ENCODE measurements at places on chromosomes 2 and 18.

DNA sequence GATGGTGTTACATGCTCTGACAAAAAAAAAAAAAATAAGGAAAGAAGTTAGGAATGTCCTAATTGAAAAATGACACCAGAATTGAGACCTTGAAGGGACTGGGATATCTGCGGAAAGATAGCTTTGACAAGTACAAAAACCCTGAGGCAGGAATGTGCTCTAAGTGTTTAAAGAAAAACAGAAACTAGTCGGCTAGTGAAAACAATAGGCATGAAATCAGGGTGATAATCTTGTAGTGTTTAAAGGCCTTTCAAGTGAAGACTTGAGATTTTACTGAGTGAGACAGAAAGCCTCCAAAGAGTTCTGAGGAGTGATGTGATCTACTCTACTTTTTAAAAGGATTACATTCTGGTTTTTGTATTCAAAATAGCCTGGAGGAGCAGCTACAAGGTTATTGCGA is 107.4 kb downstream of the COBLL1 start:
- no peak for DNase-seq

DNA sequence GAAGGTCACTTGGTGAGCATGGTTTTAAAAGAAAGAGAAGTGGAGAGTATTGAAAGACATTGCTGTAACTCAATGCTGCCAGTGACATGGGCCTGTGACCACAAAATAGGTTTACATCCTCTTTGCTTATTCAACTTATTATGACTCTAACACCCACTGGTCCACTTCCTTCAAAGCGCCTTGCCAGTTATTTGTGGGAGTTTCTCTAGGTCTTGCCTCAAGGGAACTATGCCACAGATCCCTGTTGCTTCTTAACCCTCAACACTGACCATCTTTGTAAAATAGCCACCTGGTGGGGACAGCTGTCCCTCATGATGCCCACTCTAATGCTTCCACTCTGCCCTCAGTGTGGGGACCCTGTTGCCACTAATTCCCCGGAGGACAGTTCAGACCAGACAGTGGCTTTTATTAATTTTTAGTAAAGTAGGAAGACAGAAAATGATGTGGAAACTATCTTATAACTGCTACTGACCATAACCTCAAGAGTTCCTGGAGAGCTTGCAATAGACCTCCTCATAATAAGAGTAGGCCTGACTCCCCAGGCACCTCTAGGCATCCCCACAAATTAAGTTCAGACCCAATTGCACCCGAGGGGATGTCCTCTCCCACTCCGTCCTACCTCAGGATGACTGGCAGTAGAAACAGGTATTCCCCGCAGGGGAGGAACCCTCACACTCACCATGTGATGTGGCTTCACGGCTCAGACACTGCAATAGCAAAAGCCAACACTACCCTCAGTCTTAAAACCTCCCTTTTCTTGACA is 31.3 kb upstream of the SLC25A52 start:
- DNase-seq: no peak

DNA sequence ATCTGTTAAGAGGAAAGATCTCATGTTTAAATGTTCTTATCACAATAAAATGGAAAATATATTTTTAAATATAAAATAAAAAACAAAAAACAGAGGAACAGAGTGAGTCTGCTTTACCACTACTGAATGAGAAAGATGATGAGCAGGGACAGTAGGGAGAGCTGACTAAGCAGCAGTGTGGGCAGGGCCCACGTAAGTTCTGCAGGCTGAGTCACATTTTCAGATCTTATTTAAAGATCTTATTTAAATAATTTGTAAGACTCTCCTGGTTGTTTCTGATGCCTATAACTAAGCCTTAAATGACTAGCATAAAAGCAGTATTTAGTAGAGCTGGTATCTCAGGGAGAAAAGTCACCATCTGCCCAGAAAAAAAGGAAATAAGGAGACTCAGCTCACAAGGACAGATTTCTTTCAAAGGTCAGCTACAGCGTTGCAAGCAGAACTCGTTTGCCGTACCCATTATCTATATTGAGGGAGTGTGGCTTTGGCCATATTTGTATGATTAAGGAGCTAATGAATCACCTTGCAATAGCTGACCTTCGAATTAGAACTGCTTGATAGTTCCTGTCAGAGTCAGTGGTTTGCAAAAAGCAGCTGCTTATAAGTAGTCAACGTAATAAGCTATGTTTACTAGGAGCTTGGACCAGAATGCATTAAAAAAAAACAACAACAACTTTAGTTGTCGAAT is 322.1 kb upstream of the CHAC2 start:
- no peak for DNase-seq

DNA sequence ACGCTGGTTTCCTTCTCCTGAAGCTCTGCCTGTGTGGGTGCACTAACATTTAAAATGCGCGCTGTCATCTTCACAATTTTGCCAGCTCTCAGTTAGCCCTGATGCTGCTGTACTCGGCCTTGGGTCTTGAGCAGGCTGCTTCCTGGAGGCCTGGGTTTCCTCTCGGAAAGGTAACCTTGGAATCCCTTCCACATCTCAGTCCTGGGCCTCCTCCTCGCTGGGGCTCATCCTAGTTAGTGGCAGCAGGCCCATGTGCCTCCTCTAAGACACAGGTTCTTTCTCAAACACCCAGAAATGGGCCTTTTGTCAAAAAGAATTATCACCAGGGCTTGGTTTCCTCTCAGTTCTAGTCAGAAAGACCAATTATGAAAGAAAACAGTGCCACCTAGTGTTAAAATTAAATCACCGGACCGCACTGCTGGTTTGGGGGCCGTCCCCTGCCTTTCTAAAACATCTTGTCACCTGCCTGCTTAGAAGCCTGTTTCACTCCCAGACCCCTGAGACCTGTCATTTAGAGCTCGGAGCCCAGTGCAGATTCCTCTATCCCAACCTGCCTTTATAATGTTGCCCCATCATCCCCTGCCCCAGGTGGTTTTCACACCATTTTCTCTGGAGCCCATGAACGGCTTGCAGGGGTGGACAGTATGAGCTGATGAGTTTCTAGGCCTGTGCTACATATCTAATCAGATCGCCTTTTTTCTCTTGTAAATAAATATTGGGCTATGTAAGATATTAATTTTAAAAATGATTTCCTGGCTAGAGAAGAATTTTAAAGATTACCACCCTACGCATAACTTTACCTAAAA is 42.4 kb downstream of the HK2 start:
- peak; percentile 45 for DNase-seq

Measured in 8988T (cell line).